ENCODE measurements at places on chromosomes 12 and 14. TPM values are rescaled to one million over a fixed set of nuclear protein-coding genes. Genes with fewer than 3 reads are reported as not detected.

Gene PTPRQ
- total RNA-seq: 0.38 TPM

DNA sequence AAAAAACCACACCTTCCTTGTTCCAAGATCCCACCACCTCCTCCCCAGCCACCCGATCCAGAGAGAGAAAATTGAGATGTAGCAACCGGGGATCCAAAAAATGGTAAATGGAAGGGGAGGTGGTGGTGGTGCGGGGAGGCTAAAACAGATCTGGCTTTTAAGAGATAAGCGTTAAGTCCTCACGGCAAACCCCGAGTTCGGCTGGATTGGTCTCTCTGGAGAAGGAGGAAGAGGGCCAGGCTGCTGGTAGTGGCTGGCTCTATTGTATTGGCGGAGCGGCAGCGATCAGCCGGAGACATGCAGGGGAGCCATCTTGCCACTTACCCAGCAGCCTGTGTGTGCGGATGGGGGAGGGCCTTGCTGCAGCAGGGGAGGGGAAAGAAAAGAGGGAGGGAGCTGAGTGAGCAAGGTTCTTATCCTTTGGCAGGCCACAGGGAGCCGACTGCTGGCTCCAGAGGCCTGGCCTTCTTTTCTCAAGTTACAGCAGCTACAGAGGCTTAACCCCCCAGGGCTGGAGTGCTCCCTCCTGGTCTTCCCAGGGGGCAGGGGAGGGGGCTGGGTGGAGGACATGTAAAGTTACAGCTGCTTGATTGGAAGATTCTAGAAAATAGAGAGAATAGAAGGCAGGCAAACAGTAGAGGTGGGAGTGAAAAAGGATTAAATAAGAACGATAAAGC, 14.1 kb upstream of the CDH24 start:
- DNase-seq: peak; percentile 93

GRCh38 chr14:102510616-102511520, 1.3 kb upstream of the ANKRD9 start:
- no peak for DNase-seq

GRCh38 chr14:87705439-87705896, 287.5 kb downstream of the GALC start:
- DNase-seq: no peak

DNA sequence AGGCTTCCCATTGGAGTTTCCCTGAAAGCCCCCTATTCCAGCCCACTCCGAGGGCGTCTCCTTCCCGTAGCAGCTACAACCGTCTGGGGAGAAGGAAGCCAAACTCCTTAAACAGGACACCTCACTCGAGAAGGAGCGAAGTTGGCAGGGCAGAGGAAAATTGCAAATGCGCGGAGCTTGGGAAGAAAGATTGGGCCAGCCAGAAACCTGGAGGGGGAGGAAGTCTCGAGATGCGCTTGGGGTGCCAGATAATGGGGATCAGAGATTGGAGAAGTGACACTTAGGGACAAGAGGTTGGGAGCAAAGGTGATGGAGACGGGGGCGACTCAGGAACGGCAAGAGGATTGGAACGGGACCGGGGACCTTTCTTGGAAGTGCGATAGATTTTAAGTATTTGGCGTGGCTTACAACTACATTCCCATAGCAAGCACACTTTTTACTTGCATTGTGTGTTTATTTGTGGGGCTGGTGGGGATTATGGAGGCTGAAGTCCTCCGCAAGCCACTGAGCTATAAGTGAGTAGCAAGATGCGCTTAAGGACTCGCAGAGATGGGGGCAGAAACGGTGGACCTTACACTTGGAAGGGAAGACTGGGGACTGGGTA, 926 bp downstream of the HRK start:
- DNase-seq: no peak

Gene TRIM9
- total RNA-seq: 1.5 TPM

DNA sequence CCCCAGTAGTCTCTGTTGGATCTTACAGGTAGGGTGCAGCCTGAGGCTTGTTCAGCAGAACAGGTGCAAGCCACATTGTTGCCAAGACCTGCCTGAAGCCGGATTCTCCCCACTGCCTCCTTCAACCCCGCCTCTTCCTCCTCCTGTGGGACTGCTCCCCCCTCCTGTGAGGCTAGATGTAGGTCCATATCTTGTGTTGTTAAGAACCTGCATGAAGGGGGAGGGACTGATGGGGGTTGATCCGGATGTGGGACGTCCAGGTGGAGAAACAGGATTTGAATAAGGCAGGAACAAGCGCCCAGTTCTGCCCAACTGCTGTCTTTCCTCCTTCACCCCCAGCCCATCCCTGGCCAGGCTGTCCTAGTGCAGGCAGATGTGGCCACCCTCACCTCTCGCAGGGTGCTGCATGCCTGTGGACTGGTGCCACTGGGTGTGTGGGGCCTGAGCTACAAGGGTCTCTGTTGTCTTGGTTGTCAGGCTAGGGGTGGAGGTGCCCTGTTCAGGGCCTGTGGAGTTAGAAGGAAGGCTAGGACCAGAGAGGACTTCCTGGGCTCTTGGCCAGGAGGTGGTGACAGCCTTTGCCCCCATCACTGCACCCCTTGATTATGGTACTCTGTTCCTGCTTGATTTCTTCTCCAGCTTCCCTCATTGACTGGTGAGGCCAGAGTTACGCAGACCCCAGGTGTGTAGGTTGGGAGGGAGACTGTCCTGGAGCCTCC, 1.4 kb downstream of the NR4A1 start:
- DNase-seq: no peak

Gene IGF1
- total RNA-seq: 20.1 TPM

GRCh38 chr14:68476212-68477109, 316.4 kb downstream of the ZFP36L1 start:
- no peak for DNase-seq

Gene NKX2-1
- not detected for total RNA-seq

Gene SDR9C7
- total RNA-seq: 0.27 TPM

Gene ITGB7
- 1.4 TPM for total RNA-seq

Gene NOVA1
- total RNA-seq: 4.4 TPM

Gene SRRM4
- total RNA-seq: 0.59 TPM

Gene VRTN
- total RNA-seq: not detected

DNA sequence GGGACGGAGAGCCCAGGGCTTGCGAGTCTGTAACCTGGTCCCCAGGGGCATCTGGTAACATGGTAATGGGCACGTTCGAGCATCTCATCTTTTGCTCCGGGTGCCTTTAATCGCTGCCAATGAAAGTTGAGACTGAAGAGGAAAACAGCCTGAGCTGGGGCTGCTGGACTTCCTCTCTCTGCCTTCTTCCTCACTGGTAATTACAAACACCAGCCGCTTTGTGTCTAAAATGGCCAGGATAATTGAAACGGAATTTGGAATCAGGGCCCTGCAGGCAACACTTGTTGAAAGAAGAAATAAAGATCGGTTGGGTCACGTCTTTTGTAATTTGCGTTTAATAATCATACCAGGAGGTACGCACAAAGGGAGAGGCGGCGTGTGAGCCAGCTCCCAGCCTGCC, 51.5 kb upstream of the GPATCH2L start:
- DNase-seq: no peak

- DNase-seq: no peak
These were observed 6.7 kb upstream of the CACNB3 start for GRCh38 chr12:48811437-48812090.

DNA sequence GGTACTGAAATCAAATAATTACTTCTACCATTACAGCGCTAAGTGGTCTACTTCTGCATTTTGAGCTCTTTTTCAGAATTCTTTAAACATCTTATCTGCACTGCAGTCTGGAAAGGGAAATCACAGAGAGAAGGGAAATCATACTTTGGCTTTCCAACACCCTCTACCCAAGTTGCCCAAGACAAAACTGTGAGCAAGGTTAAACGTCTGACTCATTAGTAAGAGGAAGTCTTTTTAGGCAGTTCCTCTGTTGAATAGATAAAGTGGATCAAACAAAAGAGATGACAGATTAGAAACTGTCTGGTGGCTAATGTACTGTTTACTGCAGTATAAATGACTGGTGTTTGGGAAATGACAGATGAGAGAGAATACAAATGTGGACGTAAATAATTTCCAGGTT, 858.1 kb downstream of the NRXN3 start:
- DNase-seq: no peak

Measured in cardiac septum (tissue), 1 donor.